ENCODE measurements at places on chromosomes 4 and X.

GRCh38 chrX:39734174-39734776, 363.5 kb downstream of the BCOR start:
- DNase-seq = no peak

DNA sequence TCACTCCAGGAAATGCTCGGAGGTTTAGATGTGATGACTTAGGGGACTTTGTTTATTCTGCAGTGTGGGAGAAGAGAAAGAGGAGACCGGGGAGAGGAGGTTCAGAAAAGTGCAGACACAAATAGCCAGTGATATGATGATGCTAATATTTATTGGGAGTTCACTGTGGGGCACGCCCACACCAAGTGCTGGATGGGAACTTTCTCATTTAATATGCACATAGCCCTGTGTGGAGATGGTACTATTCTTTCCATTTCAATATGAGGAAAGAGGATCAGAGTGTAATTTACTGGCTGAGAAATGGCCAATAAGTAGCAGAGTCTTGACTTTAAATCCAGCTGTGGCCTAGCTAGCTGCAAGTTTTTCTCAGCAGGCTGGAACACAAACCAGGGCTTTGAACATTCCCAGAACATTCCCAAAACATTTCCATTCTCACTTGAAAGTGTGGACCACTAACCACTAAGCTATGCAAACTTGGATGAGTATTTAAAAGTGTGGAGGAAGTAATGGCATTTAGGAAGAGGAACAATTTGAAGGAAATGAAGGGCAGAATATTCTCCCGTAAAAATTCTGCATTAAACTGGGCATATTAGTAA, 231.7 kb downstream of the HS3ST1 start:
- no peak for DNase-seq

DNA sequence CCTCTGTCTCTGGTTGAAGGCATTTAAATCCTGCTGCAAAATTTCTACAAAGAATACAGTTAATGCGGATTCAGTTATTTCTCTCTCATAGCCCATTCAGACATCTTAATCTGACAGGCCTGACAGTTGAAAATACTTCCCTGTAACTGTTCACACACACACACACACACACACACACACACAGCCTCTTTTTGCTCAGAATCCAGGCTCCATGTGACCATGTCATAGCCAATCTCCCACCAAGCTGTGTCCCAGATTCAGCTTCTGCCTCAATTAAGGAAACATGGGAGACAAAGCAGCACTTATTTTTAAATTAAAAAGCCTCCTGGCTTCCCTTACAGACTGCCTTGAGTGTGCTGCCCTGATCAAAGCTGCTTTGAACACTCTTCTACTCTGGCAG, 49.3 kb upstream of the EFHC2 start:
- no peak for DNase-seq

- no peak for DNase-seq
Observed at GRCh38 chr4:153161226-153161963, 42.8 kb upstream of the TRIM2 start.

DNA sequence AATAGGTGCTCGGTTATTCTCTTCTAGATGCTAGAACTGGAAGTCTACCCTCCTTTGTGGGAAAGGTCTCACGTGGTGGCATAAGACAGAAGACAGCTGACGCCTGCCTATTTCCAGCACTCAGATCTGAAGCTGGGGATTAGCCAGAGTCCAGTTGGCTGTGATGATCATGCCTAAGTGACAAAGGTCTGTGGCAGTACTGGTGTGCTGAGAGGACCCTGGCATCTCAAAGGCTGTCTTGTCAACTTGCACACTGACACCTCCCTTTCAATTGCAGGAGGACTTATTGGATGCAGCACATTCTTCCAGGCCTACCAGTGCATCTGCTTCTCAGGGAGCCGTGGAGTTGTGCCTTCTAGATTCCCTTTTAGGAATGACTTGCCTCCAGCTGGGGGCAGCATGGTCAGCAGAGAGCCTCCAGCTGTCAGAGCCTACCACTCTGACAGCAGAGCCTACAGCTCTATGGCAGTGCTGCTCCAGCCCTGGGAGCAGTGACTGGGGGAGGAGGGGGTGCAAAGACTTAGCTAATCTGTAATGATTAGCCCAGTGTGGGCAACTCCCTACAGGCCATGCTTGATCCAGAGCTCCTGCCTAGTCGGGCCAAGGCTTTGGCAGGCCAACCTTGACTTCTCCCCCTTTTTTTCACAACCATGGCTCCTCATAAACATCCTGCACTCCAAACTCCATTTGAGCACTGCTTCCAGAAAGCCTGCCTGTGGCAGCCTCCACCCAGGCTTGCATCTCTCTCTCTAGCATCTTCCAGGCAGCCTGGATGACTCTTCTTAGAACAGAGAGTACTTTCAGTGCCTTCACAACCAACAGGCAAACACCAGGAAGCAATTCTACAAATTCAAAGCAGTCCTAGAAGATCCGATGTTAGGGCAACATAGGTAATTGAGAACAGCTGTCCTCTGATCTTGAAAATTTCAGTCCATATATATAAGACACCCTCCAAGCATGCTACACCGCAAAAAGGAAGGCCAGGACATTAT, 13.8 kb upstream of the FGFBP2 start:
- DNase-seq = no peak

- no peak for DNase-seq
Observed at GRCh38 chr4:16225167-16225862, 956 bp downstream of the TAPT1 start.

GRCh38 chr4:163665521-163666331, 171.2 kb downstream of the TMA16 start:
- DNase-seq = no peak

DNA sequence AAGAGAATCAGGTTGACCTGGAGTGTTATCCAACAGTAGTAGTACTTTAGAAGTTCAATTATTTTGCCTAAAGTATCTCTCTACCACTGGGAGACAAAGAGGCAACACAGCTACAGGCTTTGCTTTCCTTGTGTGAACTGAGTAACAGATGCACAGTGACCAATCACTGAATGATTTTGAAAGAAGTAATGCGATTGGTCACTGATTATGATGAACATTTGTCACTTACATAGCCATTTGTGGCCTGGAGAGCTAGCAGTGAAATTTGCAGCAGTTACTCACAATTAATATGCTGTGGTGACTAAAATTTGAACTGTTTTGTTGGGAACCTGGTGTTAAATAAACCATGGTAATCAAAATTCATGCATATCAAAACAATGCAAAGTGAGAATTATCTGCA, 508.7 kb upstream of the DIPK2B start:
- DNase-seq = no peak

- peak; percentile 41 for DNase-seq
Observed at GRCh38 chrX:9312922-9313867, 151.7 kb upstream of the TBL1X start.

DNA sequence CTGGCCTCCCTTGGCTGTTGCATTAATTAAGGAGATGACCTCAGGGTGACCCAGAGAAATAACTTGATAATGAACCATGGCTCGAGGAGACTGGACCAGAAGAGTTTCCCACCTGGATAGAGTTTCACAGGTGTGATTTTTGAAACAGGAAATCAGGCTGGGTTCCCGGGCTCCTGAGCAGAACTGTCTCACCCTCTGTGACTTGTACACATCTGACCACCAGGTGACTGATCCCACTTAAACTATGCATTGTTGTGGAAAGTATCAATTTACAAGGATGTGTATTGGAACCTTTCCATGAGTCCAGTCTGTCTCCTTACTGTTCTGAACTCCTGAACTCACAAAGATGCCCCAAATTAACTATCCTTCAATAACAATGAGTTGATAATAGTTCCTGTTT, 220.3 kb downstream of the PTTG2 start:
- DNase-seq = no peak

DNA sequence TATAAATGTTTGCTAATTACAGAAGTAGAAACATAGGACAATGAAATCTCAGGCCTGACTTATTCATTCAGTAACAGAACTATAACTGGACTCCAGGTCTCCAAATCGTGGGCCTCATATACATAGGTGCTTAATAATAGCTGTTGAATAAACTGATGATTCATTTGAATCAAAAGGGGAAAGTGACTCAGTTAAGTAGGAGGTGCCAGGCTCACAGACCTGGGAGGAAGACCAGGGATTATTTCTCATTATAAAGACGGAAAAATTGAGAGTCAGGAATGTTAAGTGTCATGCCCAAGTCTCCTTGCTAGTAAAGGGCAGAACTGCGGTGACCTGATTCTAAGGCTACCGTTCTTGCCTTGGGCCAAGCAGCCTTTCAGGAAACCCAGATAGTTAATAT, 131.5 kb downstream of the HS3ST1 start:
- no peak for DNase-seq

- no peak for DNase-seq
Observed at GRCh38 chr4:99853999-99854398, 37.4 kb downstream of the DAPP1 start.

DNA sequence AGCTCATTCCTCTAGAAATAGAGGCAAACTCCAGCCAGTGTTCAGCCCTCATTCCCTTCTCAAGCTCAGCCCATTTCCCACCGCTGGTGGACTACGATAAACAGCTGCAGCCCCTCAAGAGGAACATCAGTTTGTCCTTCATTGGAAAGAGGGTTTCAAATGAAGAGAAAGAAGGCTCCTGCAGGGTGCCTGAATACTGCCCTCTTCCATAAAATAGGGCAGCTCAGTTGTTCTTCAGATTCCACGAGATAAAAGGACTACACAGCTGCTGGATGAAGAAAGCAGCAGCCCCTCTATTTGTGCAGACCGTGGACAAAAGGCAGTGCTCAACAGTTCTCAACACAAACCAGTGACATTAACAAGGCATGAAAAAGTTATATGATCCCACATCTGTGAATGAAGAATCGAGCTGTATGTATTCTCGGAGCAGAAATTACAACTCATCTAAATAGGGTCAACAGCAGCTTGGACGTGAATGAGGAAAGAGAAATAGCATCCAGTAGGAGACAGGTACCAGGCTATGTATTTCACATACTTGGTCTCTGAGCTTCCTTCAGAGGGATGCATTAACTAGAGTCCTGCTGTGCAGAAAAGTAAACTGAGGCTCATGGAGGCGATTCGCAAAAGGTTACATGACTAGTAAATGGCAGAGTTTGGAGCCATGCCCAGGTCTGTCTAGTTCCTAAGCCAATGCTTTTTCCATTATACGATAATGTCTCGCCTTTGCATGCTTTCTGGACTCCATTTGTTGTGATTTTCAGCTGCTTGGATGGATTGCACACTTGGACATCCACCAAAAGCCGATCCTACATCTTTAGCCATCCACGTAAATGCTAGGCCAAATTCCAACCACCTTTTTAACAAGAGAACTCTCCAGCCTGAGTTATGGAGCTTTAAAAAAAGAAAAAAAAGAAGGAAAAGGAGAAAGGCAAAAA, 301.2 kb upstream of the PPARGC1A start:
- no peak for DNase-seq

DNA sequence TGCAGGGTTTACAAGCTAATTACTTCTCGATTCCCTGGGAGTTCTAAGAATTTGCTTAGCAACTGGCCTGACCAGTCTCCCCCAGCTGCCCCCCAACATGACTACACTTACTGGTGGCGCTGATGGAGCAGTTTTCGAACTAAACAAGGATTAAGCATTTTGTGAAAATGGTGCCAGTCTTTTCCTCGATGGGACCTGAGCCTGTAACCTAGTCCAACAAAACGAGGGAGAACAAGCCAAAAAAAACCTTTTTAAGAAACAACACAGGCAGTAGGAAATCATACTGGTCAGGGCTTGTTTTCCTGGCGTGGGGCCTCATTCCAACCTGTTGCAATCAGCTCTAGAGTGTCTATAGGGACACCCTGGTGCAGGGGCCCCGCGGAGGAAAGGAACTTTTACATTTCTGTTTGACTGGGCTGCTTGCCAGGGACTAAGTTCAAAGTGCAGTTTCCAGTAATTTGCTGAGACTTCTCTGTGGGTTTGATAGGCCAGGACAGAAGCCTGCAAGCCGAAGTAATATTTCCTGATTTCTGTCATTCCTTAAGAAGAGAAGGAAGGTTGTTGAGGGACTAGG, 158.7 kb downstream of the SPRY1 start:
- no peak for DNase-seq

DNA sequence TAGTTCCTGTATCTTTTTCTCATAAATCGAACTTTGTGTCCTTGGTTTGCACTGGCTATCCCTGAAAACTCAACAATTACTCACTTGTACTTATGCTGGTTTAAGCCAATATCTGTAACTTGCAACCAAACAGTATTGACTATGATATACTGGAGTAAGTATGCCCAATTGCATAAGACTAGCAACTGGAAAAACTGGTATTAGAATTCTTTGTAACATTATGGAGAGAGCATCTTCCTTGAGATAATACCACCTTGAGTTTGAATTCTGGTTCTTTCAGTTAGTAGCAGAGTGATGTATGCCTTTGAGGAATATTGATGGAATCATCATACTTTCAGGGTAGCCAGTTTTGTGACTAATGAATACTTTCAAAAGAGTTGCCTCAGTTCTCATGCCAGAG, 28.1 kb downstream of the BMP3 start:
- no peak for DNase-seq

- no peak for DNase-seq
Observed at GRCh38 chr4:117529401-117529800, 444.0 kb upstream of the TRAM1L1 start.

DNA sequence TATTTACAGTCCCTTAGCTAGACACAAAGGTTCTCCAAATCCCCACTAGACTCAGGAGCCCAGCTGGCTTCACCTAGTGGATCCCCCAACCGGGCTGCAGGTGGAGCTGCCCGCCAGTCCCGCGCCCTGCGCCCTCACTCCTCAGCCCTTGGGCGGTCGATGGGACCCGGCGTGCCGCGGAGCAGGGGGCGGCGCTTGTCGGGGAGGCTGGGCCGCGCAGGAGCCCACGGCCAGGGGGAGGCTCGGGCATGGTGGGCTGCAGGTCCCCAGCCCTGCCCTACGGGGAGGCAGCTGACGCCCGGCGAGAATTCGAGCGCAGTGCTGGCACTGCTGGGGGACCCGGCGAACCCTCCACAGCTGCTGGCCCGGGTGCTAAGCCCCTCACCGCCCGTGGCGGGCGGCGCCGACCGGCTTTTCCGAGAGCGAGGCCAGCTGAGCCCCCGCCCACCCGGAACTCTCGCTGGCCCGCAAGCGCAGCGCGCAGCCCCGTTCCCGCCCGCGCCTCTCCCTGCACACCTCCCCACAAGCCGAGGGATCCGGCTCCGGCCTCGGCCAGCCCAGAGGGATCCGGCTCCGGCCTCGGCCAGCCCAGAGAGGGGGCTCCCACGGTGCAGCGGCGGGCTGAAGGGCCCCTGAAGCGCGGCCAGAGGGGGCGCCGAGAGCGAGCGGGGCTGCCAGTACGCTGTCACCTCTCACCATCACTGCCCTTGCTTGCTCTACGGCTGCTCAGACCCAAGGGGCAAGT, 39.4 kb downstream of the WFS1 start:
- no peak for DNase-seq

DNA sequence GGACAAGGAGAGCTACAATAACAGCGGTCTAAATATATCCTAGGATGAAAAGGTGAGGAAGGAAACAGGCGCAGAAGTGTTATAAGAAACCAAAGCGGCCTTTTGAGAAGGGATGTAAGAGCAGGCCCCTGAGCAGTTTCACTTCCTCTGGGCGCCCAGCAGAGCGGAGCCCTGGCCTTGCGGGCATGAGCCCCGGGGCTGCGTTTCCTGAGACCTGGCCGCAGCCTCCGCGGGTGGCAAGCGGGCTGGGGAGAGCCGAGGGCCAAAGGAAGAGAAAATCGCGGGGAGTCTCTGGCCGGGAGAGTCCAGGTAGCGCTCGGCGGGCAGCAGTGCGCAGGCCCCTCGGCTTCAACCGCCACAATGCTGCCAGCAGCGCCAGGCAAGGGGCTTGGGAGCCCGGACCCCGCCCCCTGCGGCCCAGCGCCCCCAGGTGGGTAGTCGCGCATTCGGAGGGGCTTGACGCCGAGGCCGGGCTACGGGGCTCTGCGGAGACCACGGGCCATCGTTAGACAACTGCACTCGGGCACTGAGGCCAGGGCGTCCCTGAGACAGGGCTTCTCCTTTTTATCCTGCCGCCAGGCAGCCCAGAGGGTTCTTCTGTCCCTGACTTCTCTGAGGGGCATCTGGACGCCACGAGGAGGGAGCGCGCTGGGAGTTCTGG, at the start of gene BANK1:
Gene BANK1, plus strand, starts transcription at position 210 of the 661 bp plus-strand sequence. Its CDS starts 151 bp downstream, at position 361.
- no peak for DNase-seq
